ENCODE measurements at places on chromosomes 12 and 14.

DNA sequence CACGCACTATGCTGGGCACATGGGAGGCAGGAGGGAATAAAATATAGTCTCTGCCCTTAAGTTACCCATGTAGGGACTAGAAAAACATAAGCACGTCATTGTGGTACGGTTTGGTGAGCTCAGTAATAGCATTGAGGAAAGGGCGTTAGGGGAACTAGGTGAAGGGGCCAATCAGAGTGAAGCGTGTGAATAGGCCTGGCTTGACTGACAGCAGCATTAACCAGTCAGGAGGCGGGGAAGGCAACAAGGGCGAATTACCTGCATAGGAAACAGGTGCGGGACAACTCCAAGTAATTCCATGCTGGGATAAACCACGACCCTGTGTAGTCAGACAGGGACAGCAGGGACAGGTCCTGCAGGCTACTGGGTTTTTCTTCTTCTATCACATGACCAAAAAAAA, 107.7 kb downstream of the UNC79 start:
- DNase-seq = no peak

- no peak for DNase-seq
Measured at GRCh38 chr14:33631441-33631840, 319.4 kb downstream of the EGLN3 start.

- no peak for DNase-seq
Measured at GRCh38 chr14:24300326-24300980, 803 bp downstream of the NOP9 start.

DNA sequence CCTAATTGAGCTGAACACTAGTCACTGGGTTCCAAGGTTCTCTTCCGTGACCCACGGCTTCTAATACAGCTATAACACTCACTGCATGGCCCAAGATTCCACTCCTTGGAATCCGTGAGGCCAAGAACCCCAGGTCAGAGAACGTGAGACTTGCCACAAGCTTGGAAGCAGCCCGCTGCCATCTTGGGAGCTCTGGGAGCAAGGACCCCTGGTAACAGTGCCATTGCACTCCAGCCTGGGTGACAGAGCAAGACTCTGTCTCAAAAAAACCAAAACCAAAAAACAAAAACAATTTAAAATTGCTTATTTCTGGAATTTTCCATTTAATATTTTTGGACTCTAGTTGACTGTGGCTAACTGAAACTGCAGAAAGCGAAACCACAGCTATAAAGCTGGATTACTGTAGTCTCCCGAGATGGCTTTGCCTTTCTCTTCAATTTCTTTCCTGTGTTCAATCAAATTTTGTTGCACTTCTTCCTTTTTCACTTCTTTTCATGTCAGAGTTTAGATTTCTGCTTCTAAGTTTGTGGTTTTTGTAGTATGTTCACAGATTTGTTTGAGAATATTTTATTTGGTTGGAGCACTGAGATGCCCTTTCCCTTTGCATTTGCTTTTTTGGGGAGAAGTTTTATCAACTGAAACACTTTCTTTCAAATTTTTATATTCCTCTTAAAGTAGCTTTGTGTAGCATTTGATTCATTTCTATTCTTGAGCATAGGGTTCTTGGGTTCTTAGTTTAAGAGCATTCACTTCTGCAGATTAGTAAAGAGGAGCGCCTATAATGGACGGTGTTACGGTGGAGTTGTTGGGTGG, 44.6 kb downstream of the DDHD1 start:
- DNase-seq = peak; percentile 10

GRCh38 chr12:3045989-3046388, 31.2 kb upstream of the TSPAN9 start:
- DNase-seq = no peak

- no peak for DNase-seq
Measured at GRCh38 chr12:57455374-57456144, 452 bp downstream of the INHBE start.

GRCh38 chr12:54412786-54413185, 6.3 kb downstream of the ITGA5 start:
- DNase-seq = no peak

- DNase-seq = peak; percentile 24
Measured at GRCh38 chr12:117367006-117367638, 5.7 kb upstream of the NOS1 start.

DNA sequence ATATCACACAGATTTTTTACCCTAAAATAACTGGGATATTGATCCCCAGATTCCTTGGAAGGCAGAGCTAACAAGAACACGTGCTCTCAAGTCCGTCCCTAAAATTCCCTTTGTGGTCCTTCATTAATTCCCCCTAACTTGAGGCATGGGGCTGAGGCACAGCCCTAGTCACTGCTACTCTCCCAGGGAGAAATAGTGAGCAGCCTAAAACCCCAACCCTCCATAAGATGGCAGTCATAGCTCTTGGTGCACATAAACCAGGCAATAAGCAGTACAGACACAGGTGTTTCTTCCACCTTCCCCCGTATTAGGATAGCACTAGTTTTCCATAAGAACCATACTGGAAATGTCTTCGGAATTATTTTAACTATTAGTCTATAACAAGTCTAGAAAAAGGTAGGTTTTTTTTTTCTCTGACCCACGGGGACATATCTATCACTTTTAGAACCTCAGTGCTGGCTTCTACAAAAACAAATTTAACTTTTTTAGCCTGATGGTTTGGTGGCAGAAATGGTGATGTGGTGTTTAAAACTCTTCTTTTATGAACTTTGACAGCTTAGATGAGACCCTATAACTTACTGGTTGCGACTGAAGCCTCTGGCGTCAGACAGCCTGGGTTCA, 3.1 kb upstream of the ARHGEF40 start:
- DNase-seq = peak; percentile 31

DNA sequence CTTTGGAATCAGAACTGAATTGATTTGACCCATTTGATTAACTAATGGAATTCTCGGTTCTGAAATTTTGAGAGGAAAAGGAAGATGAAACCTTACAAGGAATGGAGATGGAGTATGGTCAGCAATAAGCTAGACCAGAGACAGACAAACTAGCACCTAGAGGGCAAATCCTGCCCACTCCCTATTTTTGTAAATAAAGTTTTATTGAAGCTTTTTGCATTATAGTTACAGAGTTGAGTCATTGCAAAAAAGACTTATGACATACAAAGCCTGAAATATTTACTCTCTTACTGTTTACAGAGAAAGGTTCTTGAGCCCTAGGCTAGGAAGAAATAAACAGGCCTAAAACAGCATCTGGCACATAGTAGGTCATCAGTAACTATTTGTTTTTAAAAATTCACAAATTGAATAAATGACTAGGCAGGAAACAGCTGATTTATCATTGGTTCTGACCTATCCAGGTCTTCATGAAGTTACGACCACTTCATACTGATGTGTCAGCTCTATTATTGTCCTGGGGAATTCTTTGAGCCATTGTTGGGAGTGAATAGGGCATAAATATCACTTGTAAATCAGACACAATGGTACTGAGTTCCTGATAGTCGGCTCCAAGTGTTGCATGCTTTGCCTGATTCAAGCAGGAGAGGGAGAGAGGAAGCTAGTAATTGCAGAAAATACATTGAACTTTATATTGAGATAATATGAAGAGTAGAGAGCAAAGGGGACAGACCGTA, 14.6 kb upstream of the STAB2 start:
- no peak for DNase-seq

DNA sequence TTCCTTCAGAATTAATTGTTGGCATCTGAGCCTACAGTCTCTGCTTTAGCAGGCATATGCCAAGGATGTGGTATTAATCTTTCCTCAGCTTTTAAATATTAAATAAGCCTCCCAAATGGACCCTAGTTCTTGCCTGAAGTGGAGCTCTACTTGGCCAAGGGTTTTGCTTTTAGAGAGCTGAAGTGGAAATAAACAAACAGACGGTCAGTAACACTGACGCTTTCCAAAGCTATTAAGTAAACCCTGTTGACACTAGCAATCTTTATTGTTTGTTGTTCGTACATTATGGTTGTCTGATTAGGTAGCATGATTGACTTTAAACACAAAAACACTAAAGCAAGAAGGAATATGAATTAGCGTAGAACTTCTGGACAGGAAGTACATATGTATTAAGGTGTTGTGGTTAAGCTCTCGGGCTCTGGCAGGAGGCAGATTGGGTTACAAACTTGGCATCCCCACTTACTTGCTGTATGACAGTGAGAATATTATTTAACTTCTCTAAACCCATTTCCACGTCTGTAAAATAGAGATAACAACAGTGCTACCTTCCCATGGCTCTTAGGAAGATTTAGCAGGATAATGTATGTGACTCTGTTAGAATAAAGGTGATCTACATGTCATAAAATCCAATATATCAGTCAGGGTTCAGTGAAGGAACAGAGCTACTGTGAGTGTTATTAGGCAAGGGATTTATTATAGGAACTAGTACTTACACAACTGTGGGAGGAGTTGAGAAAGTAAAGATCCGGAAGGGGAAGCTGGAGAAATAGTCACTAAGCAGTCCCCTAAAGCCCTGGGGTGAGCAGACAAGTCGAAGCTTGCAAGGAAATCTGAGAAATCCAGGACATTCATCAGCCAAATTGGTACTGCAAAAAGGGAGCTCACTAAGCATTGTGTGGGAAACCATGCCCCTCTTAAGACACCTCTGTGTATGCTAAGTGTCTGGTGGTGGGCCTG, 92.2 kb upstream of the ATF7IP start:
- DNase-seq = no peak

DNA sequence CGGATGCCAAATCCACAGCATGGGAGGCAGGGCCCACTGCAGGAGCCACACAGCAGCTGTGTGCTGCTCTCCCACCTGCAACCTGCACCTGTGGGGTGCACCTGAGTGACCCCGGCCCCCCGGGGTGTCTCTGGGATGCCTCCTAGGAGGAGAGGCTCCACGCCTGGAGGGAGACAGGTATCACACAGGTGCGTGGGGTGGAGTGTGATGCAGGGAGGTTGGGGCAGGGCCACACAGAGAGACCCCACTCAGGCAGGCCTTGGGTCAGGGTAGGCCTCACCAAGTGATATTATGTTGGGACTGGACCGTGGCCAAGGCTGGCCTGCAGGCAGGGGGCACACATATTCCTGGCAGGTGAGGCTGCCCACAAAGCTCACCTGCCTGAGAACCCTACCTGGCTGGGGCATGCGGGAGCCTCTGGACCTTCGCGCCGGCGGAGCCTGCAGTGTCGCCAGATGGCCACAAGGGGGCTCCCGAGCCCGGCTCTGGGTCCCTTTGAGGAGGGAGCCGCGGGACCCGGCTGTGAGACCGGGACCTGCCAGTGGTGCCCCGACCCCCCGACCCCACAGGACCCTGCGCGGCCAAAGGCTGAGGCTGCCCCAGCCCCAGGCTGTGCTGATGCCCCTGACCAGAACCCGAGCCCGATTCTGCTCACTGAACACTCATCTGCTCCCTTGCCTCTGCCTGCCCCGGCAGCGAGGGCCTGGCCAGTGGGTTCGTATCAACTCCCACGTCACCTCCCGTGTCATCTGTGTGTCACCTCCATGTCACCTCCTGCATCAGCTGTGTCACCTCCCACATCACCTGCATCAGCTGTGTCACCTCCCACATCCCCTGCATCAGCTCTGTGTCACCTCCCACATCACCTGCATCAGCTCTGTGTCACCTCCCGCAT, 11.4 kb downstream of the TMEM121 start:
- DNase-seq = peak; percentile 77

- no peak for DNase-seq
Measured at GRCh38 chr14:22737052-22737451, 29.4 kb upstream of the OXA1L start.

- DNase-seq = peak; percentile 24
Measured at GRCh38 chr12:48969833-48970701, 1.5 kb downstream of the WNT10B start.

DNA sequence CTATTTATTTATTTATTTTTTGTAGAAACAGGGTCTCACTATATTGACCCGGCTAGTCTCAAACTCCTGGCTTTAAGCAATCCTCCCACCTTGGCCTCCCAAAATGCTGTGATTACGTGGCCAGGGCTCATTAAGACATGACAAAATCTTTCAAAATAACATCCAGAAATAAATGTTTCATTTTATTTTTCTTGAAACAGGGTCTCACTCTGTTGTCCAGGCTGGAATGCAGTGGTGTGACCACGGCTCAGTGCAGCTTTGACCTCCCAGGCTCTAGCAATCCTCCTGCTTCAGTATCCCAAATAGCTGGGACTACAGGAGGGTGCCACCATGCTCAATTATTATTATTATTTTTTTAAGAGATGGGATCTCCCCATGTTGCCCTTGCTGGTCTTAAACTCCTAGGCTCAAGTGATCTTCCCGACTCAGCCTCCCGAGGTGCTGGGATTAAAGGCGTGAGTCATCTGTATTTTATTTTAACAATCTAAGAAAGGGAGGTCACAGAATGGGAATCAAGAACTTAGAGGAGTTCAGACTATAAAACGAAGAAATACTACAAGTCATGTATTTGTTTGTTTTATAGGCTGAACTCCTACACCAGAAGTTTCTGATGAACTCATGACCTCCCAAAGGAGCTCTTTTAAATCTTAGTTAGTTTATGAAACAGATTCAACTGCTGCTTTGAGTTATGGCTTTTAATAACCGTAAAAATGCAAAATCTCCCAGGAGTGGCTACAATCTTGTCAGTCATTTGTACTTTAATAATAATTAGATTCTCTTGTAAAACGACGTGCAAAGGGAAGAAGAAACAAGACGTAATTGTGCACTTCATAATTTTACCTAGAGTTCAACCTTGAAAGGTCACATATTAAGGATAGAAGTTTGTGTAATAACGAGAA, 2.1 kb upstream of the TMEM263 start:
- no peak for DNase-seq

DNA sequence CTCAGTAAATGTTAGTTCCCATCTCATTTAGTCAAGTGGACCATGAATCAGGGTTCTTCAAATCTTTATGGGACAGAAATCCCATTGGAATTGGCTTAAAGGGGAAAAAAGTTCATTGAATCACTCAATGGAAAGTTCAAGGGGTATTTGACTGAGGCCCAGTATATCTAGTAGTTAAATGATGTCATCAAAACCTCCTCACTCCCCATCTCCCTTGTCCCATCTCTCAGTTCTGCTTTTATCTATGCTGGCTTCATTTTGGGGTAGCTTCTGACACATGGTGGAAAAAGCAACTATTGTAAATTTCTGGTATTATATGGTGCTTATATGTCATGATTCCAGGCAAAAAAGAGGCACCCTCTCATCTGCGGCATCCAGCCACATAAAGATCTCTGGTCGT, 51.9 kb downstream of the DAAM1 start:
- no peak for DNase-seq

GRCh38 chr14:23118506-23119362, at the start of gene CEBPE:
Gene CEBPE (minus strand): TSS chr14:23119255. CDS start chr14:23119091, 164 bp downstream.
- no peak for DNase-seq

DNA sequence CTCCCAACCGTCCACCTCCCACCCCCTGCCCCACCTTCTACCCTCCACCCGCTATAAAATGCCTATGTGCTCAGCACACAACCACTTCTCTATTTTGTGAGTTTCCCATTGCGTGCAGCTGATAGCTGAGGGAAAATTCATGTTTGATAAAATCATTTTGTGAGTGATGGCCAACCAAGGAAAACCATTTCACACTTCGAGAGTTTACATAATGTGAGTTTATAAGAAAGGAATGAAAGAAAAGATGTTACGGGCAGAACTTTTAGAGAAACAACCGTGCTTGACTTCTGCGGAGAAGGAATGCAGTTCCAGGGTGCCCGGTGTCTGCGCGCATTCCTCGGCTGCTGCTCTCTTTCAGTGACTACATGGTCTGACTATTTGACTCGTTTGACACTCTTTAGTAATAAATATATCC, 140.9 kb downstream of the EFCAB11 start:
- no peak for DNase-seq
